ENCODE measurements at places on chromosomes 7 and 10.

GRCh38 chr7:112213735-112214134, 7.2 kb downstream of the ZNF277 start:
- no peak for DNase-seq

GRCh38 chr7:47576031-47576865, 5.7 kb downstream of the TNS3 start:
- DNase-seq = no peak

DNA sequence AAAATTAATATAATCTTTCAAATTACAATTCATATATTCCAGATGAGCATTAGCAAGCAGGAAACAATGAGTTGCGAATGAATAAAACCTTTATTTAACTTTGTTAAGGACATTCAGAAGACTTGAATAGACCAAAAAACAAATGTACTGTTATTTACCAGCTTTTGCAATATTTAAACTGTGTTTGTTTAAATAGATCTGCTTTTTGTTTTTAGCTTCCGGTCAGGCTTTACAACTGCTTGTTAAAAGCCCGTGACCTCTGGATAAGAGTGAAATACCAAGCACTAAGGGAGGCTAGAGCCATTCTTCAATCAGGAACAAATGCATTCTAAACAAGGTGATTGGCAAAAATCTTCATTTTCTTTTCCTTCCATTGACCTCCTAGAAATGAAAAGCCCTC, 184.9 kb upstream of the GNAI1 start:
- DNase-seq = no peak

GRCh38 chr10:47013507-47014154, 102.4 kb downstream of the PTPN20 start:
- no peak for DNase-seq

- no peak for DNase-seq
These were observed 220.3 kb downstream of the STK31 start for GRCh38 chr7:23930312-23930711.

GRCh38 chr7:116443646-116444045, 55.9 kb upstream of the CAV2 start:
- DNase-seq = no peak

- DNase-seq = no peak
These were observed 5.1 kb upstream of the ZNF32 start for GRCh38 chr10:43653746-43654145.

GRCh38 chr10:75001715-75002350, 109.6 kb upstream of the SAMD8 start:
- no peak for DNase-seq
